Neural progenitor cell (in vitro differentiated cells): ENCODE measurements at places on chromosomes 11 and 22.

- no peak for DNase-seq
Measured at GRCh38 chr11:32062540-32062939, 28.3 kb upstream of the RCN1 start.

GRCh38 chr22:31442768-31443489, 43.5 kb downstream of the DRG1 start:
- peak; percentile 68 for DNase-seq

DNA sequence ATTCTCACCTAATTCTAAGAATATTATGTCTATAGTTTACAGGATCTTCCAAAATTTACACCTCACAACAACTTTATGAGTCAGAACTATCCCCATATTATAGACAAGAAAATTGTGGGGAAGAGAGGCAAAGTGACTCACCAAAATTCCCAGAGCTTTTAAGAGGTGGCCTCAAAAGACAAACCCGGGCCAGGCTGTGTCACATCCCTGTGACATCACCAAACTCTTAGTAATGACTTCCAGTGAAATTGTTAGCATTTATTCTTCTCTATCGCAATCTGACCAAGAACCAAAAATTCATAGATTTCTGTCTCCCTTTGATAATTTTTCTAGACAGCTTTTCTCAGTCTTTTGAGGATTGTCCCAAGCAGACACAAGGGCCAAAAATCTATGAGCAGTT, 134.3 kb downstream of the SNX19 start:
- DNase-seq = no peak

DNA sequence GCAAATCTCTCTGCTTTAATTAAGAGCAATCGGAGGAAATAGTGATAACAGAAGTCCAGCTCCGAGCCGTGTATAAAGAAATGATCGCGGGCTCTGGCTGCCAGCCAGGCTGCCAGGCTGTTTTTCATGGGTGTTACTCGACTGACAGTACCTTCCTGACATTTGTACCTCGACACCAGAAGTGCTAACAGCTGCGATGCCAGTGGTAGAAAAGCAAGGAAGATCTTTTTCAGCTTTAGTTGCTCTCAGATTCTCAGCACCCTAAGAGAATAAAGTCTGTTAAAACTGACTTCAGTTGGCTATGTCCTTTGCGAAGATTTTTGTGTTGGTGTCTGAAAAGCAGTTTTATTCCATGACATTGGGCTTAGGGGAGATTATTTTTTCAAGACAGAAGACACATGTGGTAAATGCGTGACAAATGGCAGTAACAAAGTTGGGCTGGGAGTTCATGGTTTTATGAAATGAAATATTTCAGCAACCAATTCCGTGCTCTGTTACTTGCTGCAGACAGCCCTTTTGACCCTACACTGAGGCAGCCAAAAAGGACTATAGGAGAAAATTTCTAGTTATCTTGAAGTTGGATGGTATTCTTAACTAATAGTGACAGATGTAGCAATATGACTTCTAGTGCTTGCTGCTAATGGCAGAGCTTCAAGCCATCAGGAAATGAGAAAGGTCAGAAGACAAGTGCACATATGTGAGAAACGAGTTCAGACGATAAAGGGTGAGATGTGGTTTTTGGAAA, 296.2 kb downstream of the CNTN5 start:
- no peak for DNase-seq

DNA sequence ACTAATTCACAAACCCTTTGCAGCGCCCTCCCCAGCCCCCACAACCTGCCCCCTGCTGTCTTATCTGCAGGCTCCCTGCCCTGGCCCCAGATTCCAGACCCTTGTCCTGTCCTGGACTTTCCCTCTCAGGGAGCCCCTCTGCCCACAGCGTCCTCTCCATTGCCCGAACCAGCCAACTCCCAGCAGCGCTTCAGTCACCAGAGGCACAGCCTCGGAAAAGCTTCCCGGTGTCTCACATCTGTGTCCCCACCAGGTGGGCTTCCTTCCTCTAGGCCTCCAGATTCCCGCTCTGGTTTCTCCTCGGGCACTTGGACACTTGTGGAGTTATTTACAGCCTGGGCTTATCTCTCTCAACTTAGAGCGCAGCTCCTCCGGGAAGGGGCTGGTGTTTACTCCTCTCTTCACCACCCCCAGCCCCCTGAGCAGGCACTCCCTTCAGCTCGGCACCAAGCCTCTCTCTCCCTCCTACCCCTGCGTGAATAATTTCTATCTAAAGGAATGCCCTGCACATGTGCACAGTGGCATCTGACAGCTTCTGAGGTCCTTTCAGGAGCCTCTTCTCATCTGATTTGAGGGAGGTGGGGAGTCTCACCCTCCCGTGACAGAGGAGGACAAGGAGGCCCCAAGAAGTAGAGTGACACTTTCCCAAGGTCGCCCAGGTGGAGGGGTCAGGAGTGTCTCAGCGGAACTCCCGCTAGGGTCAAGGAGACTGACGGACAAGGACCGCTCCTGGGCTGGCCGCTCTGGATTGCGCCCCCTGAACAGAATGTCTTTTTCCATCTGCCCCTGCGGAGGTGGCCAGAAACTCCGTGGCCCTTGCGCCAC, 838 bp downstream of the WNT11 start:
- DNase-seq = peak; percentile 52
